ENCODE measurements at places on chromosomes 6 and 20.

DNA sequence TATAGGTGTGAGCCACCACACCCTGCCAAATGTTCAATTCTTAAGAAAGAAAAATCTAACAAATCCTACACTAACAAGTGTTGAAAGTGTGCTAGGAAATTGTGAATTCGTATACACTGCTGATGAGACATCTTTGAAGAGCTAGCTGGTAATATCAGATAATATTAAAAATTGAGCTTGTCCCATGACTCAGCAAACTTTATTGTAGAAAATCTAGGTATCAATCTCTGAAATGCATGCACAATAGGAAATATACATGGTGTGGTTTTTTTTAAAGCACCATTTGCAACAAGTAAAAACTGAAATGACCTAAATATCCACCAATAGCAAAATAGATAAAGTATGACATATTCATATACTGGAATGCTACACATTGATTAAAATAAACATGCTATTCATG, 110.1 kb upstream of the NXT1 start:
- DNase-seq, result no peak

- DNase-seq, result peak; percentile 7
Observed at GRCh38 chr6:46221222-46221793, 50.5 kb upstream of the ENPP5 start.

DNA sequence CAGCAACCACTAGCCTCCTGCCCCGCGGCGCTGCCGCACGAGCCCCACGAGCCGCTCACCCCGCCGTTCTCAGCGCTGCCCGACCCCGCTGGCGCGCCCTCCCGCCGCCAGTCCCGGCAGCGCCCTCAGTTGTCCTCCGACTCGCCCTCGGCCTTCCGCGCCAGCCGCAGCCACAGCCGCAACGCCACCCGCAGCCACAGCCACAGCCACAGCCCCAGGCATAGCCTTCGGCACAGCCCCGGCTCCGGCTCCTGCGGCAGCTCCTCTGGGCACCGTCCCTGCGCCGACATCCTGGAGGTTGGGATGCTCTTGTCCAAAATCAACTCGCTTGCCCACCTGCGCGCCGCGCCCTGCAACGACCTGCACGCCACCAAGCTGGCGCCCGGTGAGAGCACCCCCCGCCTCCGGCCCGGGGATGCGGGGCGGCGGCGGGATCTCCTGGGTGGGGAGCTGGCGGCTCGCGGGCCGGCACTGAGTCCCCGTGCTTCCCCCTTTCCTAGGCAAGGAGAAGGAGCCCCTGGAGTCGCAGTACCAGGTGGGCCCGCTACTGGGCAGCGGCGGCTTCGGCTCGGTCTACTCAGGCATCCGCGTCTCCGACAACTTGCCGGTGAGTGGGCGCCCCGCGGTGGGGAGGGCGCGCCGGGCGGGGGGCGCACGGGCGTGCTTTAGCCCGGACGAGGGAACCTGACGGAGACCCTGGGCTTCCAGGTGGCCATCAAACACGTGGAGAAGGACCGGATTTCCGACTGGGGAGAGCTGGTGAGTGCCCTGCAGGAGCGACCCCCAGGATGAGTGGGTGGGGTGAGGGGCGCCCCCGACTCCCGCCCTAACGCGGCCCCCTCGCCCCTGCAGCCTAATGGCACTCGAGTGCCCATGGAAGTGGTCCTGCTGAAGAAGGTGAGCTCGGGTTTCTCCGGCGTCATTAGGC, 585 bp downstream of the PIM1 start:
- DNase-seq, result peak; percentile 25

DNA sequence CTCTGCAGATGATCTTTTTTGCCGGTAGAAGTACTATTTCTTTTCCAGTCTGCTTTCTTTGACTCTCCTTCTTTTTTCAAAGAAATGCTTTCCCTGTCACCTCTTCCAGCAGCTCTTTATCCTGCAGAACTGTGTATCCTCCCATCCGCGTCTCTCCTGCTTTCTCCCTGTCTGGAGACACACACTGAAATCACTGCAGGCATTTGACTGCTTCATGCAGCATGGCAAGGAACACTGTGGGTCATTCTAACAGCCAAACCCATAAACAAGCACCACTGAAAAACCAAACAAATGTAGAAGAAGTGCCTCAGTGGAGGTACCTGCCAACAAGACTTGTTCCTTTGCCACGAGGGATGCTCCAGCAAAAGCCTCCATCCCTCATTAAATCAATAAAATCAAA, 403.7 kb upstream of the CITED2 start:
- no peak for DNase-seq

GRCh38 chr20:62764156-62764935, 31.9 kb upstream of the MRGBP start:
- DNase-seq, result no peak

GRCh38 chr20:1895674-1896483, 672 bp downstream of the SIRPA start:
- no peak for DNase-seq

- no peak for DNase-seq
Observed at GRCh38 chr6:35483893-35484645, 12.8 kb downstream of the TEAD3 start.

GRCh38 chr6:76671751-76672150, 599.3 kb upstream of the IMPG1 start:
- no peak for DNase-seq

DNA sequence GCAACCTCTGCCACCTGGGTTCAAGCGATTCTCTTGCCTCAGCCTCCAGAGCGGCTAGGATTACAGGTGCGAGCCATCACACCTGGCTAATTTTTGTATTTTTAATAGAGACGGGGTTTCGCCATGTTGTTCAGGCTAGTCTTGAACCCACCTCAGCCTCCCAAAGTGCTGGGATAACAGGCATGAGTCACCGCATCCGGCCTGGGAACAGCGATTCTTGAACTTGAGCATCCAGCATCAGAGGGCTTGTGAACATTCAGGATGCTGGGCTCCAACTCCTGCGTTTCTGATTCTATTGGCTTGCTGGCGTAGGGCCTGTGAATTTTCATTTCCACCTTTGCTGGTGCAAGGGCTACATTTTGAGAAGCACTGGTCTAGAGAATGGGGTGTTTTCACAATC, 24.5 kb upstream of the PIM1 start:
- no peak for DNase-seq

DNA sequence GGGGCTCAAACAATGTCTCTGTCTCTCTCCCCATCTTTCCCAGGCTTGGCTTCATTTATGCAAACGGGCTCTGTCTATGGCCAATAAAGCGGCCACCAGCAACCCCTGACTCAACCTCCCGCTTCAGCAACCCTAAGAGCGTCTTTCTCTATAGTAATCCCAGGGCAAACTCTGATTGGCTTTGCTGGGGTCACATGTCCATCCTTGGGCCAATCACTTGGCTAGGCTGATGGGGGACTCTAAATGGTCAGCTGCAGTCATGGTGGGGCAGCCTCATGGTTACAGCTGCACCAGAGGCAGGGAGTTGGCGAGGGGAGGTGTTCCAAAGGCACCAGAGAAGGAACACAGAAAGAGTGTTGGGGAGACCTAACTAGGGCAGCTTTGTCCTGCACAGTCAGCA, 68.5 kb upstream of the BLCAP start:
- no peak for DNase-seq

DNA sequence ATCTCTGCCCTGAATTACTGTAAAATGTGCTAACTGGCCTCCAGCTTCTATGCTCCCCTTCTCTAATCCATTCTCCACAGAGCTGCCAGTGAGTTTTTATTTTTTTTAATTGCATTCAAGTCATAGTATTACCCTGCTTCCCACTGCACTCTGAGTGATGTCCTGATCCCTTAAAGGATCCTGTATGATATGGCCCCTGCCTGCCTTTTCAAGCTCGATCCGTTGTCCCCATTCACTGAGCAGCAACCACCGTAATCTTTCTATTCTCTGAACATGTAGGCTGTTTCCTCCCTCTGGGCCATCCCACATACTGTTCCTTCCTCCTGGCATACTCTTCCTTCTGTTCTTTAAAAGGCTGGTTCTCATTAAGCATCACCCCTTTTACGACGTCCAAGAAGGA, 9.3 kb downstream of the TNFRSF21 start:
- no peak for DNase-seq

GRCh38 chr6:106637051-106637716, 7.8 kb downstream of the QRSL1 start:
- no peak for DNase-seq

DNA sequence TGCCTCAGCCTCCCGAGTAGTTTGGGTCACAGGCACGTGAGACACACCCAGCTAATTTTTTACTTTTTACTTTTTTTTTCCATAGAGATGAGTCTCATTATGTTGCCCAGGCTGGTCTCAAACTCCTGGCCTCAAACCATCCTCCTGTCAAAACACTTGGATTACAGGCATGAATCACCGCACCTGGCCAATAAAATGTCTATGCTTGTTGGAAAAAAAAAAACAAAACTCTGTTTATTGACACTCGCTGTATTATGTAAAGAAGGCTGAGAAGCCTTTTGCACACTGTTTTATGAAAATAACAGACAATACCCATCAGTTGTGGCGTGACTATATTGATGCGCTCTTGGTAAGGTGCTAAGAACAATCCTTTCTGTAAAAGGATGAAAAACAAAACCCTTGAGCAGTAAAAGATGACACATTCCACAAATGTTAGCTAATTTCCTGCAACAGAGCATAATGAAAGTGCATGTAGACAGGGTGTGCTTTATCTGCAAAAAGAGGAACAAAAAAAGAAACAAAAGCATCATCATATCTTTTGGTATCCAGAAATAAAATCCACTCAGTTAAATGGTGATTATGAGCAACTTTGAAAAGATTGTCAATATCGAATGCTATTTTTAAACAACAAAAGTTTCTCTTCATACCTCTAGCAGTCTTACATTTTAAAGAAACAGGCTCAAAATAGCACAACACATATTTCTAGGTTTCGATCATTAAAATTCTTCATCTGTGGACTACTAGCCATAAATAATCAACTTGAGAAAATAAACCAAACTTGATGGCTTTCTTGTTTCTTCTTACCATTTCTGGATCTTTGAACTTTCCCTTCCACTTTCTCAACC, 108.3 kb upstream of the PHACTR1 start:
- DNase-seq, result peak; percentile 48

- DNase-seq, result no peak
Observed at GRCh38 chr6:259901-260508, 32.3 kb upstream of the DUSP22 start.

GRCh38 chr6:24927985-24928745, 7.6 kb downstream of the RIPOR2 start:
- peak; percentile 60 for DNase-seq

DNA sequence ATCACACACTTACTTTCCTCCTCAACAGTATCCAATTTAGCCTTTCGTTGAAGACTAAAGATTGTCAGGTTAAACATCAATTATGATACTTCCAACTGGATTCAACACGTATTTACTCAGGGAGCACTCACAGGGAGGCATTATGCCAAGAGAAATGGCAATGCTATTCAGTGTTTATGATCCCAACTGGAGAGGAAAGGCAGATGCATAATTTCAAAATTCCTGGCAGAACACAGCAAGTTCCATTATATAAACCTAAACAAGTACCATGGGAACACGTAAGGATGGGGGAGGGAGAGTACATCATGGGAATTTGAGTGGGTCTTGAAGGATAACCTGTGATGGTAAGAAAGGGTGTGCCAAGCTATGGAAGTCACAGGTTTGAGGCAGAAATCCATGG, 112.7 kb downstream of the ISM1 start:
- no peak for DNase-seq

DNA sequence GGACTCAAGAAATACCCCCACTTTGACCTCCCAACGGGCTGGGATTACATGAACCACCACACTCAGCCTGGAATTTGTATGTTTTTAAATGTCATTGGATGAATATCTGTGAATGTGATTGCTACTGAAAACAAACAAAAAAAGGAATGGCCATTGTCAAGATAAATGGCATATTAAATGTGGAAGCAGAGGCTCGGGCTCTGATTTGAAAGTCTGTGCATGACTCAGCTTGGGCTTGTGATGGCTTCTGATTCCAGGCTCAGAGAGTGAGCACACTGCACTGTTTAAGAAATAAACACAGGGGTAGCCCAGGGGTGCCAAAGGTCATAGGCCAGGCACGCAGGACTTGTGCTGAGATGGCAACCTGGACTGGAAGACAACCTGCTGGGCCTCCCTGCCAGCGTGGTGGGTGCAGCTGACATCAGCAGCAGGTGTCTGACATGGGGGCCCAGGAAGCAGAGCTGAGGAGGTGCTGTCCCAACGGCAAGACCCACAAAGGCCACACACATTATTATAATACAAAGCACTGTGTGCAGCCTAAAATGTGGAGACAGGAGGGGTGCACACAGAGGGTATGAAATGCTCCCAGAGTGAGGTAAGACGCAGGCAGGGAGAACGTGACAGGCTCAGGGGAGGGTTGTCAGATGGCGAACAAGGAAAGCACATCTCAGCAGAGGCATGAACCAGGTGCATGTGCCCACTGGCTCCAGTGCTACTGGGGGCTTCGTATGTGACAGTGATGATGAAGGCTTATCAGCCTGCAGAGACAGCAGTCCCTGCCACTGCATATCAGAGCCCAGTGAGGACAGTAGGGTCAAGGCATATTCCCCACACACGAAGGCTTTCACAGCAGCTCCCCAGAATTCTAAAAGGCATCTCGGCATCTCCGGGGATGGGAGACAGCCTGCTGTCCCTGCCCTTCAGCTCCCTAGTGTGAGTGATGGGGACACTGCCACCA, 169.4 kb downstream of the SYNDIG1 start:
- no peak for DNase-seq

DNA sequence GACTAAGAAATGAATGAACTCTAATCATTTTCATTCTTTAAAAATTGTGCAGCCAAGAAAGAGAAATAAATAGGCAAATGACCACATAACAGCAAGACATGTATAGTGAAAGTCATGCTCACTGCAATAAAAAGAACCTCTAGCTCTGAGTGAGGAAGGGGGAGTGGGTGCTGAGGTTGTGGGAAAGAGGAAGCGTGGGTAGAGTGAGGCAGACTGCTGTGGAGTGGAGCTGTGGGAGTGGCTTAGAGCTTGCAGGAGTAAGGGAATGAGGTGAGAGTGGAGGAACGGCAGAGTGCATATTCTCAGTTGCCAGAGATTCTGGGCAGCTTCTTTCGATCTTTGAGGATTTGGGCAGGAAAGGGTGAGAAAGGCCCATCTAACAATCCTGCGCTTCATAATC, 10.4 kb downstream of the DEFB129 start:
- DNase-seq, result no peak

DNA sequence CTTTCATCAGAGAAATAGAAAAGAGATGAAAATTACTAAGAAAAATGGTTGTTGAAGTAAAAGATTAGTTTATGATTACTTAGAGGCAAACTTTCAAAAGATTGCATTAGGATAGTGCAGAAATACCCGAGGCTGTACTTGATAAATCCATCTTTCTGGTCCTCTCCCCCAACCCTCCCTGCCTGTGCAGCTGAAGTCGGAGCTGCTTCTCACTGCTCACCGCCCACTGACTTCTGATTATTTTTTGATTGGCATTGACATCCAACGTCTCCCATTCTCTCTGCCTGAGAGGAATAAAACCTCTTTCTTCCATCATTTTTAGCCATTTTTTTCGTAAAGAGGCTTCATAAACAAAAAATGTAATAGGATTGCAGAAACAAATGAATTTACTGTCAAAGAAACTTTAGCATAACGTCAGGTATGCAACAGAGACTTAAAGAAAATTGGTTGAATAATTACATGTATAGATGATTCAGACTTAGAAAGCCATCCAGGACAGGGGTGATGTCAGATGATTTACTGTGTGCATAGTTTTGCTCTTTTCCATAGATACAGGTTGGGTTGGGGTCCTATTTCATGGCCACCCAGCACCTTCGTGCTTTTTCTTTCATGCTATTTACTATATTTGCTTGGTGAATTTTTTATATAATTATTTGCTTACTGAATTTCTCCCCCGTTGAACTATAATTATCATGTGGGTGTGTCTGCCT, 53.6 kb upstream of the EDN3 start:
- DNase-seq, result no peak

GRCh38 chr6:119255492-119255891, 94.1 kb downstream of the MAN1A1 start:
- no peak for DNase-seq

- DNase-seq, result no peak
Observed at GRCh38 chr6:80173411-80173810, 66.9 kb downstream of the BCKDHB start.

Measured in HFFc6 (cell line).